Aorta (tissue), 5 donors: ENCODE measurements at places on chromosomes 4 and X. TPM values are rescaled to one million over a fixed set of nuclear protein-coding genes. Genes with fewer than 3 reads are reported as not detected.

GRCh38 chr4:66640233-66640990 lies 904.9 kb downstream of the CENPC start:
- DNase-seq: no peak

- no peak for DNase-seq
Measured at GRCh38 chr4:20711335-20711734, 11.1 kb downstream of the PACRGL start.

DNA sequence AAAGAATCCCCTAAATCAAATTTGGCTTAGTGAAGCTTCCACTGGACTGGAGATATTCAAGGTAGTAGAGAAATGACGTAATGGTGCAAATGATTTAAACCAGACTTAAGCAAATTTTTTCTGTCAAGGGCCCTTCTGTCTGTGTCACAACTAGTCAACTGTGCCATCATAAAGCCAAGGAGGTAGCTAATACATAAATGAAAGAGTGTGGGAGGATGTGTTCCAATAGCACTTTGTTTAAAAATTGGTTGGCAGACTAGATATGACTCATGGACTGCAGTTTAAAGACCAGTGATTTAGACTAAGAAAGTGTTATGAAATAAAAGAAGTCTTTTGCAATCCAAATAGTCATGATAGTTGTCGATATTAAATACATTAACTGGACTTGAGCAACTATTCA lies 24.3 kb upstream of the TEX13C start:
- no peak for DNase-seq

GRCh38 chr4:17323554-17324385 lies 188.1 kb downstream of the QDPR start:
- no peak for DNase-seq

The FOXO4 gene
- 24.2 TPM for total RNA-seq
